ENCODE measurements at places on chromosomes 4 and X. TPM values are rescaled to one million over a fixed set of nuclear protein-coding genes. Genes with fewer than 3 reads are reported as not detected.

GRCh38 chr4:37748485-37748884 lies 62.3 kb upstream of the RELL1 start:
- DNase-seq: no peak

DNA sequence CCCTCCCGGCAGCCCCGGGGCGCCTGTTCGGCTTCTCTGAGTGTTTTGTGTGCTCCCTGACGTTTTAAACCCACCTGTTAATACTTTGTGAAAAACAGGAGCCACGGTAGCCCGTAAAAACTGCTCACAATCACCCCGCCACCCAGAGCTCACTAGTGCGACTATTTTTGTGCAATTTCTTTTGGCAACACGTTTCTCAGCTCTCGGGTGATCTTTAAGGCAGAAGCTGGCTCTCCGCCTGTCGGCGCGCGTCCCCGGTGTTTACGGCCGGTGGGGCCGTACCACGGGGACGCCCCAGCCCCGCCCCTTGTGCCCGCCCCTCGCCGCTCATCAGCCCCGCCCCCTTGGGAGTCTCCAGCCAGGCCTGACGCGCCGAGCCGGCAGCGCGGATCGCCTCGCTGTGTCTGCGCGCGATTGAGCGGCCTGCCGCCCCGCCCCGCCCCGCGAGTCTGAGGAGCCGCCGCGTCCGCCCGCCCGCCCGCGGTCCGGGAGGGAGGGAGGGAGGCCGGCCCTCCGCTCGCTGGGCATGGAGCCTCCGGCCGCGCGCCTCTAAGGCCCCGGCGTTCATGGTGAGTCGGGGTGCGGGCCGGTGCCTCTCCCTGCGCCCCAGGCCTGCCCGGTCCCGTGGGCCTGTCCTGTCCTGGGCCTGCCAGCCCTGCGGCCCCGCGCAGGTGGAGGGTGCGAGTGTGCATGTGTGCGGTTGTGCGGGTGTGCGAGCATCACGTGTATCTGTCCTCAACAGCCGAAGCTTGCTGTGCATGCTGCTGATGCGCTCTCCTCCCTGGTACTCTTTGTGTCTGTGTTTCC lies 56.2 kb upstream of the TADA2B start:
- DNase-seq: peak; percentile 95

The EFHC2 gene
- not detected for total RNA-seq

GRCh38 chr4:38788317-38788716 lies 5.5 kb upstream of the TLR10 start:
- DNase-seq: no peak

GRCh38 chr4:1014291-1015167 lies 3.1 kb downstream of the FGFRL1 start:
- DNase-seq: no peak

DNA sequence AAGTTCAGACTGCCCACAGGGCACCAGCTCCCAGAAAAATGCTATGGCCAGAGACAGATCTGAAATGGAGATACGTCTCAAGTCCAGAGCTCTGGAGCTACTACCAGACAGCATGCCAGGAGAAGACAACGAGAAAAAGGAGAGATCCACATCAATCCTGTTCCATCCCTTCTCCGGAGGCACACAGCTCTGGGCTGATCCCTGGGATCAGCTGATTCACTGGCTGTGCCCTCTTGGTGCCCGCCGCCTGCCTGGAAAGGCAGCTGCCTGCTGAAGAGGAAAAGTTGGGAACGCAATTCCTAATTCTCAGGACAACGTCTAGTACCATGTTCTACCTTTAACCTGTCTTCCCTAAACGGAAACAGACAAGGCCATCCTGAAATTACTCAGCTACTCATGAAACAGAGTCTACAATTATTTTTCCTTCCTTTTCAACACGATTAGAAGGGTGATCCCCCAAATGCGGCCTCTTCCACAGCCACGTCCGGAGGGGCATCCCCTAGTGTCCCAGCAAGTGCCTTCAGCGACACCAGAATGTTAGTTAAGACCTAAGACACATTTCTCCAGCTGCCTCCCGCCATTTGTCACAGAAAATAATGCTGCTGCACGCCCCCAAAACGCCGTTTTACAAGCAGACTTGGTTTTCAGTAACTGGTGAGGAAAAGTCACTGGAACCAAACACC lies 2.4 kb downstream of the ZFYVE28 start:
- DNase-seq: no peak

DNA sequence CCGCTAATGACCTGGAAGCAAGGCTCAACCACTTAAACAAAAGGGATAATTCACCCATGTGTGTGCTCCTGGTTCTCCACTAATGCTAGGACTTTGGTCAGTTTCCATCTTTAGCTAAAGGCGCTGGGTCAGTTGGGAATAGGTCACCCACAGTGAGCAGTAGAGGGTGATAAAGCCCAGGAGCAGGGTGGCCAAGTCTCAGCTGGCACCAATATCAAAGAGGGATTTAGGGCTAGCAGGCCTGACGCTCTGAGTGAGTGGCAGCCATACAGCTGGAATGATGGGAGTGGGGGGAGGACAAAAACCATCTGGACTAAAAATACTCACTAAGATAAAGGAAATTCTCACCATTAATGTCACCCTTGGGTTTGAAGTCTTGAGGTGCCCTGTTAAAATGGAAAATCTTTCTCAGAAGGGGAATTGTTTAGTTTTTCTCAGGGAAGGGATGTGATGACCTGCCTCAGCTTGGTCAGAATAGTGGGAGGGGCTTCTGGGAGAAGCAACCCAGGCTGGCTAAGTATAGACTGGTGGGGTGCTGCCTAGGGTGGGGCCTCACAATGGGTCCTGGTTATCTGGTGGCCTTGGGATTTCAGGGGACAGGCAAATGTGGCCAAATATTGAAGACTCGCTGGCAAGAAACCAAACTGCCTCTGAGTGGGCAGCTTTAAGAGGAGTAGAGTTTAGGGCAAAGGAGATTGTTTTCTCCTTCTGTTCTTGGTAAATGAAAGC lies 47.1 kb downstream of the TSC22D3 start:
- DNase-seq: no peak

GRCh38 chr4:68193194-68193593 lies 52.3 kb downstream of the TMPRSS11B start:
- no peak for DNase-seq

DNA sequence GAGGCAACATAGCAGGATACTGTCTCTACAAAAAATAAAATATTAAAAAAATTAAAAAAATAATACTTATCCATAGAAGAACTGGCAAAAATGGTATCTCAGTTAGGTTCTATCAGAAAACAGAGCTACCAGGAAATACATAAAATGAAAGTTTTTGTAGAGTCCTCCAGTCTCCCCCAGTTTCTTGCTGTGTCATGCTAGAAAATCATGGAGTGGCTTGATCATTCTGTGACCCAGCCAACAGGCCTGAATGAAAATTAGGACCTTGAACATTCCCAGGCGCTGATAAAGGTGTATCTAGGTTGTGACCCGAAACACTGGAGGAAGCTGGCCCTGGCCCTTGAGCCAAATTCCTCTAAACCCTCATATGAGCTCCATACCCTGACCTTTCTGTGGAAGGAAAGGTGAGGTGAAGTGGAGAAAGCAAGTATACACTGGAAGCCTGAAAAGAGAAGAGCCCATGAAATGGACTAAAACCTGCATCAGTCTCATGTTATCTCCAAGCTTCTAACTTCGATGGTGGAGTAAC lies 652 bp downstream of the SMIM9 start:
- no peak for DNase-seq

- DNase-seq: no peak
Measured at GRCh38 chr4:122824616-122825015, 2.0 kb upstream of the FGF2 start.

- DNase-seq: no peak
Measured at GRCh38 chr4:104967034-104967401, 179.7 kb upstream of the TET2 start.

The KLHL13 gene
- 1.6 TPM for total RNA-seq

- no peak for DNase-seq
Measured at GRCh38 chrX:1493412-1493811, 40.7 kb upstream of the ASMTL start.

The FRMPD4 gene
- total RNA-seq: not detected

- no peak for DNase-seq
Measured at GRCh38 chrX:72002875-72003274, 92.2 kb downstream of the NHSL2 start.
